ENCODE measurements at places on chromosomes 1 and 21. TPM values are rescaled to one million over a fixed set of nuclear protein-coding genes. Genes with fewer than 3 reads are reported as not detected.

- DNase-seq: no peak
These were observed 5.4 kb downstream of the MEAF6 start for GRCh38 chr1:37509181-37509580.

GRCh38 chr1:7886405-7886745 lies 33.5 kb upstream of the UTS2 start:
- DNase-seq: no peak

GRCh38 chr1:196376630-196377328 lies 231.5 kb downstream of the KCNT2 start:
- no peak for DNase-seq

GRCh38 chr1:42358791-42359190 lies 21.8 kb upstream of the RIMKLA start:
- no peak for DNase-seq

DNA sequence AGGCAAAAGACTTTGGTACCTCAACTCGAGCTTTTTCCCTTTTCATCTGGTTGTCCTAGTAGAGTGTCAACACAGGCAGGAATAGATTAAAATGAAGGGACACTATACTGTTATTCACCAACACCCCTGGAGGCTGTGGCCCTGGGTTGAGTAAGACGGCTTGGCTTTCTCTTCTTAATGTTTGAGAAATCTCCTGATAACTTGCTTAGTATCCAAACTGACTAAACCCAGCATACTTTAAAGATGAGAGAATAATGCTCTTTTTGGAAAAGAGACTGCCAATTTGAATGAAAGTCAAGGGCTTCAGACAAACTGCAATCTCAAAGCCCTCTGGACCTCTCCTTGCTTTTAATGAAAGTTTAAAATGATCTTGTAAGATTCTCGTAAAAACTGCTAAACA lies 2.6 kb upstream of the SLC30A1 start:
- peak; percentile 59 for DNase-seq

The PERM1 gene
- 112 TPM for total RNA-seq

The CD48 gene
- total RNA-seq: 1.3 TPM

The PRRX1 gene
- 80.3 TPM for total RNA-seq

The MARK1 gene
- total RNA-seq: 1.3 TPM

The KCND3 gene
- total RNA-seq: 1.2 TPM

Measured in gastrocnemius medialis (tissue), 4 donors.